ENCODE measurements at places on chromosomes 12 and 14.

DNA sequence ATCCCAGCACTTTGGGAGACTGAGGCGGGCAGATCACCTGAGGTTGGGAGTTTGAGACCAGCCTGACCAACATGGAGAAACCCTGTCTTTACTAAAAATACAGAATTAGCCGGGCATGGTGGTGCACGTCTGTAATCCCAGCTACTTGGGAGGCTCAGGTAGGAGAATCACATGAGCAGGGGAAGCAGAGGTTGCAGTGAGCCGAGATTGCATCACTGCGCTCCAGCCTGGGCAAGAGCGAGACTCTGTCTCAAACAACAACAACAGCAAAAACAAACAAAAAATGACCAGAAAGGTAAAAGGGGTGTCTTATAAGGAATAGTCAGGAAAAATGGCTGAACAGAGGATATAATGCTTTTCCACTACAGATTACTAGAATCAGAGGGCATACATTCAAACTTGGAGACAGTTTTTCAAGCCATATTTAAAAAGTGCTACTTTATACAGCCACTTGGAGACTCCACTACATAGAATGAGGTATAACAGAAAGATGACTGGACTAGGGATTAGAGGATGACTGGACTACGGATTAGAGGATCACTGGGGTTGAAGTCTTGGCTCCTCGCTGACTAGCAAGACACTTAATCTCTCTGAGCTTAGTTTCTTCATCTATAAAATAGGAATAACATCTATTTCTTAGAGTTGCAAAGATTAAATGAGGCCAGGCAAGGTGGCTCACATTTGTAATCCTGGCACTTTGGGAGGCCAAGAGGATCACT lies 4.9 kb upstream of the CS start:
- DNase-seq = no peak

DNA sequence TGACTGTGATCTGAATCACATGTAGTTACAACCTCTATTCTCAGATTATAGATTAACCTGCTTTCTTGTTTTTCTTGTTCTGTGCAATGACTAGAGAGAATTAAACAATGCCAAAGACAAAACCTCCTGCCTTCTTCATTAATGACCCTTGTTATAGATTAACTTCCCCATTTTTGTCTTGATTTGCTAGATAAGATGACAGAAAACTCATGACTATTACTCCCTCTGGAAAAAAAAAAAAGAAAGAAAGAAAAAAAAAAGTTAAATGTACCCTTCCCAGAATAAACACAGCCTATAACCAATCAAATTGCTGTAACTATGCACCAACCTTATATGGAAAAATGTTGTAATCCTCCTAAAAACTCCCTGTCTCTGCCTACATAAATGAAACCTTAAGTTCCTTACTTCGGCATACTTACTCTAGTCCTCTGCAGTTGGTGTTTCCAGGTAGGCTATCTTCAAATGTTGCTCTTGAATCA lies 41.1 kb upstream of the PCED1B start:
- DNase-seq = no peak

GRCh38 chr12:95237315-95237714 lies 19.7 kb downstream of the VEZT start:
- DNase-seq = no peak

- peak; percentile 80 for DNase-seq
Observed at GRCh38 chr12:1661553-1662335, 29.1 kb upstream of the ADIPOR2 start.

DNA sequence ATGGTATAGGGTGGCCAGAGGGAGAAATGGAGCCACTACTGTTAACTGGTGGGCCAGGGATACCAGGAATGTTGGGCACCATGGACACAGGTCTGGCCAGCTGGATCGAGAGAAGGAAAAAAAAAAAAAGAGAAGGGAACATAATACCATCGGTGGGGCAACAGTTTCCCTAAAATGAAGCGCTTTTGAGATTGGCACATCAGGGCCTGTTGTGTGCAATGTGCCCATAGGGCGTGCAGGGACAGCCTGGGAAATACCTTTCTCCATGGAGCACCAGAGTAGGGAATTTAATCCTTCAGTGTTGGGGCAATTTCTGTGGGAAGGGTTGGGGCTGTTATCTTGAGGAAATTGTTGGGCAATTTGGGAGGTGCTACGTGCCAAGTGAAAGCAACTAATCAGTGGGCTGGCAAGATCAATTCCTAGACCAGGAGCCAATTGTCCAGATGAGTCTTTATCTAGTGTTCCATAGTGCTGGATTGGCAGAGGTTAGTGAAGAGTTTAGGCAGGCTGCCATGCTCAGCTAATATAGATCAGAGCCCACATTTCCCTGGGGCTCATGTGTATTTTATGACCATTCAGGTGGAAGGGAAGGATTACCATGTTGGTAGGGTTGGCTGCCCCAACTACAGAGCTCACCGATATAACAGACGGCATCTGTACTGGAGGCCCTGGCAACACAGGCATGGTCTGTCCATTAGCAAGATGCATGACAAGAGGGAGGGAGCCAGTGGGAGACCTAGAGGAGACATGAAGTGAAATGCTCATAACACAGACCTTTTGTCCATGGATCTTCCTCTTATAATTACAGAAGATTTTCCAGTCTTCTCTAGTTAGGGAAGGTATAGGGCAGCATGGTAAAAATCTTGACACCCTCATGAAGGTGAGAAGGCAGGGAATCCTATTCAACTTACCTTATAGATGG lies 25.5 kb upstream of the NPFF start:
- DNase-seq = no peak

DNA sequence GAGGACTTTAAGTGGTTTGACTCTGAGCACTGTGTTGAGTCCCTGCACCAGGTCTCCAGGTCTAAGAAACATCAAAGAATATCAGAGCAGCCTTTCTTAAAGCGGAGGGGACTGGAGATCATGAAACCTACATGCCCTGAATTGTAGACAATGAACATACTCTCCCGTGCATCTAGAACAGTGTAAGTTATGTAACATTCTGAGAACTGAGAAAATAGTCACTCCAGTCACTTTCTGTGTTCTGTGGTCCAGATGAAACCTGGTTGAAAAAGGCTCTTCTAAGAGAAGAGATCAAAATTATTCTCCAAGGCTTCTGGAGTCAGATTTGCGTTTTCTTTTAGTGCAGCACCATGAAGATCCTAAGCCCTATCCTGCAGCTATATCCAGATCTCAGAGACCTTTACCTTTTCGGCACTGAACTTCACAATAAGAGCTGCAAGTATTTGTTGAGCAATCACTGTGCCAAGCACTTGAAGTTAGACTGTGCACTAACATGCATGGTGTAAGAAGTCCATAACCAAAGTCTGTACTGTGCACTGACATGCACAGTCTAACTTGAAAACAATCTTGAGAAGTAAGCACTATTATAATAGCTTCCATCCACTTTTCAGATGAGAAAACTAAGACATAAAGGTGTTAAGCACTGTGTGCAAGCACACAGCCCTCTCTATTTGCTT lies 65.6 kb upstream of the TMEM263 start:
- no peak for DNase-seq

DNA sequence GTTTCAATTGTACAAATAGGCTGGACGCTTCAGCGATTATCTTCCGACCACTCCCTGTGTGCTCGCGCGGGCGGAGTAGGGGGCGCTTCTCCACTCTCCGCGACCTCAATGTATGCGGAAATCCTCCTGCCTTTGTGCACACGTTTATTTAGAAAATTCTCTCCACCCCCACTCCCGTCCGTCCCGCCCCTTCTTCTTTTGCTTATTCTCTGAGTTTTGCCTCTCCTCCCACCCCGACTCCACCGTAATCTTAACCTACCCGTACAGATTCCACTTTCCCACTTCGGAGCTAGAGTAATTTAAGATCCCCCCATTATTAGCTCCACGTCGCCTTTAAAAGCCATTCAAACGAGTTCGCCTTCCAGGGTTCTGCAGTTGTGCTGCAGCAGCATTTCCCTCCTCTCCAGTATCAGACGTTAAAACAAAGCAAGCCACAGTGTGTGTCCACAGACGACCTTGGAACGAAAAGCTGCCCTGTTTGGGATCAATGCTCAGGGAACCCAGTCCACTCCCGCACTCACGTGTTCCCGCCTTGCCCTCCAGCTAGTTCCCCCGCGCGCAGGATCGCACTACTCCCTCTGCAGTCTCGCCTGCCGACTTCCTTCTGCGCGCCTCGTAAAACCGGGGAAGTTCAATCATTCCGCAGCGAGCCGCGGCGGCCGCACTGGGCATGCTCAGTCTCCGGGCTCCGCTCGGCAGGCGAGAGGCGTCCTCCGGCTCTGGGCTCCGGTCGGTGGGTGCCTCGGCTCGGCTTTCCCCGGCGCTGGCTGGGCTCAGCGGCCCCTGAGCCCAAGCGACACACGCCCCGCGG lies at the start of gene ANO6:
ANO6 (plus strand) TSS at position 677 of the 811 bp plus-strand sequence. CDS start 227 bp downstream, outside the sequence.
- peak; percentile 77 for DNase-seq

DNA sequence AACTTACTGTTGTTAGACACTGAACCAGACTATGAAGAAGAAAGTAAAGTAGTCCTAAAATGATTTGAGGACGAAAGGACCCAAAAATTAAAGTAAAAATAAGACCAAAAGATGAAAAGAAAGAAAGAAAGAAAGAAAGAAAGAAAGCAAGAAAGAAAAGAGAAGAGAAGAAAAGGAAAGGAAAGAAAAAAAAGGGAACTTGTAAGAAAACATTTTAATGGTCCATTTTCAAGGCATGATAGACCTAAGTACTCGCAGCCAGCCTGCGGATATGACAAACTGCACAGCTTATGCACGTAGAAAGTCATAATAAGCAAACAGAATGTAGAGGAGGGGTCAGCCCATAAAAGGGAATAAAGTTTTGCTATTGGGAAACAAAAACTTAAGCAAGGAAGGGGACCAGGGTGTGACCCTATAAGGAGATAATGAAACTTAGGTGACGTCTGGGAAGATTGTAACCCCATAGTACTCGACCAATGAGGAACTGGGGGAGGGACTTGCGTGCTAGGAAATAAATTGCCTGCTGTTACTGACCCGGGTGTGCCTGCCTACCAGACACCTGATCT lies 59.7 kb downstream of the APOBEC1 start:
- no peak for DNase-seq

- no peak for DNase-seq
Observed at GRCh38 chr14:54010981-54011380, 54.4 kb upstream of the BMP4 start.

DNA sequence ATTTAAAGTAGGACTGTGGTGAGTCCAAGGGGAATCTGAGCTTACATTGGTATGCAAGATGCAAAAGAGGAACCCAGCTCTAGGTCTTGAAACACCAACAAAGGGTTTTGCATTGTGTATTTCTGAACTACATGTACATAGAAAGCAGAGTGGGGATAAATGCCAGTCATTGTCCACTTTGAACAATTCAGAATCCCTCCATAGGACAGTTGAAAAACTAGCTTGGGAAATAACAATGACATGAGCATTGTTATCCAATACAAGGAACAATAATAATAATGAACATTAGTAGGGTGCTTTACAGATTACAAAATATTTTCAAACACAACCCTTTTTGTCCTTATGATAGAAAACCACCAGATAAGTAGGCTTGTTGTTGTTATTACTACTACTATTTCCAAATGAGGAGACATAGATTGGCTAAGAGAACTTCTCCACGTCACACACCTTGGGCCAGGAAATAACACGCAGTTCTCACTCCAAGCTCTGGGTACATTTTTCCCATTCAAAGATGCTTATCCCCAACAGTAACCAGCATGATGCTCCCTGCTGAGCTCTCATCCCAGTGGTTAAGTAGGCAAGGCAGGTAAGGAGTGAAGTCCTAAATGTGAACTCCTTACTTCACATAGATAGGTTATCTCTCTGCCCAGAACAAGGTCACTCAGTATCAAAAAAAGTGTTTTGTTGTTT lies 51.7 kb upstream of the RASSF8 start:
- DNase-seq = no peak

DNA sequence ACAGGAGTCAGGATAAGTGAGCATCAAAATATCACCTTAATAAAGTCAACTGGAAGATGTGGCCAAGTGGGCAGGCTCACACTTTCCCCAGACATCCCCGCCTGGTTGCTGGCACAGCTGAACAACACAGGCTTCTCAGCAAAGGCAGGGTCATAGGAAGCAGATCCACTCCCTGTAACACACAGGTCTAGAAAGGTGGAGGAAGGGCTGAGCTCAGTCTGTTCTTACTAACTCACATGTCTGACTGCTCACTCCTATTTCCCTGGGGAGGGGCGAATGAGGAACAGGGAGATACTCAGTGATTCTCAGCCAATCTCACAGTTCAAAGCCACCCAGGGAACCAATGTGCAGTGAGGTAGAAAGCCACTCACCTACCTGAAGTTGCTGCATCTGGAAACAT lies 45.0 kb upstream of the AMN1 start:
- no peak for DNase-seq

GRCh38 chr12:112304436-112304835 lies 77.8 kb downstream of the HECTD4 start:
- no peak for DNase-seq

DNA sequence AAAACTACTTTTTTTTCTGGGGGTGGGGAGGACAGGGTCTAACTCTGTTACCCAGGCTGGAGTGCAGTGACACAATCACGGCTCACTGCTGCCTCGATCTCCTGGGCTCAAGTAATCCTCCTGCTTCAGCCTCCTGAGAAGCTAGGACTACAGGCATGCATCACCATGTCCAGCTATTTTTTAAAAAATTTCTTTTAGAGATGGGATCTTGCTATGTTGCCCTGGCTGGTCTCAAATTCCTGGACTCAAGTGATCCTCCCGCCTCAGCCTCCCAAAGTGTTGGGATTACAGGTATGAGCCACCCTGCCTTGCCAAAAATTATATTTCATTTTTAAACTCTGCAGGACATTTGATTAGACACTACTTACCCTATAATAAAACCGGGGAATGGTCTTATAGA lies 5.5 kb downstream of the PPP2R3C start:
- no peak for DNase-seq

DNA sequence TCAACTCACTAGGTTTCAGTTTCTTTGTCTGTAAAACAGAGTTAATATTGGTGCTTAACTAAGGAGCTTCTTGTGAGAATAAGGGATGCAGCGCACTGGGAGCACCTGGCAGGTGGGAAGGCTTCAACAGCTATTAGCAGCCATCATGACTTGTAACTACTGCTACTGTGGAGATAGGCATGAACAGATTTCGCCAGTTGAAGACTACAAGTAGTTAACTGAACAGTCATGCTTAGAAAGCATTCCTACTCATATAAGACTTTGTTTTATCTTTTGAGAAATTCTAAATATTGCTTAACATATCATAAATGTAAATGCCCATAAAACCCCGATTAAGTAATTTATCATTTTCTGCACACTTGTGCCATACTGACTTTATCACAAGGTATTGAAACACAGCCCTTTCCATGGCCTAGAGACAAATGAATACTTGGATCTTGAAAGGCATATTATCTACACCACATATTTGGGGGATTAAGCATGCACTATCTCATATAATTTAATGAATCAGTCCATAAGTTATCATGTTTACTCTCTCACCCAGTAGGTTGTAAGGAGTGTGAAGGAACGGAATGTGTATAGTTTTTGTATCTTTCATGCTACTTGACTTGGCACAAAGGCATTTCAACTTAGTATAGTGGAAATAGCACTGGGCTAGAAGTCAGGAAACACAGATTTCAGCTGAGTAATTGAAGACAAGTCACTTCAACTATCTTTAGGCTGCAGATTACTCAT lies 16.1 kb downstream of the NTN4 start:
- no peak for DNase-seq

- DNase-seq = no peak
Observed at GRCh38 chr14:95046711-95047681, 110.3 kb downstream of the DICER1 start.

- no peak for DNase-seq
Observed at GRCh38 chr12:13973996-13974395, 7.4 kb downstream of the GRIN2B start.

All from CD4-positive, alpha-beta T cell treated with Interleukin-4 for 4 hours (primary cell).